ENCODE measurements at places on chromosomes 2 and 18.

GRCh38 chr2:72914589-72915319 lies 2.6 kb upstream of the EMX1 start:
- no peak for DNase-seq

- DNase-seq: no peak
These were observed 114.8 kb downstream of the PLB1 start for GRCh38 chr2:28610583-28611201.

- DNase-seq: no peak
These were observed 1029.9 kb upstream of the PIK3C3 start for GRCh38 chr18:40925071-40925541.

- DNase-seq: no peak
These were observed 39.9 kb downstream of the SCN7A start for GRCh38 chr2:166454006-166454595.

GRCh38 chr2:132420816-132421805 lies 4.5 kb downstream of the GPR39 start:
- DNase-seq: no peak

GRCh38 chr2:197080578-197081216 lies 154.2 kb upstream of the PGAP1 start:
- no peak for DNase-seq

DNA sequence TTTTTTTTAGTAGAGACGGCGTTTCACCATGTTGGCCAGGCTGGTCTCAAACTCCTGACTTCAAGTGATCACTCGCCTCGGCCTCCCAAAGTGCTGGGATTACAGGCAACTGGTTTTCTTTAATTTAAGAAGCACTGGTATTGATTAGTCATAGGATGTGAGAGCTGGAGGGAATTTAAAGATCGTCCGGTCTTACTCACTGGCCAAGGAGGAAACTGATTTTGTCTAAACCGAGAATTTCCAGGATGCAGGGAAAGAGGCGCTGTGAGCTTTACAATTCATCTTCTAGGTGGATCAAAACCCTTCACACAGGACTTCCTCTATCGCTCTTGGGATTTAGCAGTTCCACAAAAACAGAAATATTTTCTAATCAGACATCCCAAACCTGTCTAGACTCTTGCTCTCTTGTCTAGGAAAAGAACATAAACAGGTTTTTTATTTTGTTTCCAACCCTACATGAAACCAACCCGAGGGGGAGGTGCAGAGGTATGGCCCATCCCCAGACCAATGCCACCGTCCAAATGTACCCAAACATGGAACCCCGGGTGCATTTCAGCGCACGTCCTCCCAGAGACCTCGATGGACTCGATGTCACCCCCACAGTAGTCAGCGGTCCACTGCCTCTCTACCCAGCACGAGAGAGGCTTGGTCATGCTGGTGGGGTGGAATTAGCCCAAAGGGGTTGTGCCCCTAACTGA lies 12.5 kb upstream of the TUBB6 start:
- DNase-seq: no peak

GRCh38 chr2:16661936-16662839 lies 3.4 kb downstream of the CYRIA start:
- DNase-seq: no peak

DNA sequence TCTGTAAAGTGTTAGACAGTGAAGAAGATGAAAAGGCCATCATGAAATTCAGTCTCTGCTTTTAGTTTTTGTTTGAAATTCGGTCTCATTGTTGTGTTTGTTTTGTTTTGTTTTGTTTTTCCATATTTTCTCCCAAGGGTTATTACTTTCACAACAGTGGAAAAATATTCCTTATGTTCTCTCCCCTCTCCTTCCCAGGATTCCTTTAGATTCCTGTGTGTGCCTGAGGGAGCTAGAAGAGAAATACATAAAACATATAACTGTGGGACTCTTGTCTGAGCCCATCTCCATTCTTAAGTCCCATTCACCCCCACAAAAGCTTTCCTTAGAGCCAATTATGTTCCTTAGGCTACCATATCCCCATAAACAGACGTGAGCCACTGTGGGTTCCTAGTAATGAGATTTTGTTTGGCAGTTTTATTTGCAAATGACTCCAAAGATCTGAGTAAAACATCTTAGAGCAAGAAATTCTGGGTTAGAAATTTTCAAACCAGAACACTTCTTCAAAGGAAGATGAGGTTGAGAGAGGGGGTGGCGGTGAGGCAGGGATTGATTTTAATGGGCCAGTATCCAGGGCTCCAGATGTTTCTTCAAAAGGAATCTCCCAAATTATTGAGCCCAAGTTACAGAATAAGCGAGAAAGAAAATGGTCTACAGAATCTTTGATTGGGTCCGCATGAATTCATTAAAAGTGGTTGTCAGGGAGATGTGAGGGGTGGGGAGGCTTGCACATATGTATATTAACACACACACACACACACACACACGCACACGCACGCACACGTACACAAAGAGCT lies 157.8 kb upstream of the TNP1 start:
- DNase-seq: no peak

DNA sequence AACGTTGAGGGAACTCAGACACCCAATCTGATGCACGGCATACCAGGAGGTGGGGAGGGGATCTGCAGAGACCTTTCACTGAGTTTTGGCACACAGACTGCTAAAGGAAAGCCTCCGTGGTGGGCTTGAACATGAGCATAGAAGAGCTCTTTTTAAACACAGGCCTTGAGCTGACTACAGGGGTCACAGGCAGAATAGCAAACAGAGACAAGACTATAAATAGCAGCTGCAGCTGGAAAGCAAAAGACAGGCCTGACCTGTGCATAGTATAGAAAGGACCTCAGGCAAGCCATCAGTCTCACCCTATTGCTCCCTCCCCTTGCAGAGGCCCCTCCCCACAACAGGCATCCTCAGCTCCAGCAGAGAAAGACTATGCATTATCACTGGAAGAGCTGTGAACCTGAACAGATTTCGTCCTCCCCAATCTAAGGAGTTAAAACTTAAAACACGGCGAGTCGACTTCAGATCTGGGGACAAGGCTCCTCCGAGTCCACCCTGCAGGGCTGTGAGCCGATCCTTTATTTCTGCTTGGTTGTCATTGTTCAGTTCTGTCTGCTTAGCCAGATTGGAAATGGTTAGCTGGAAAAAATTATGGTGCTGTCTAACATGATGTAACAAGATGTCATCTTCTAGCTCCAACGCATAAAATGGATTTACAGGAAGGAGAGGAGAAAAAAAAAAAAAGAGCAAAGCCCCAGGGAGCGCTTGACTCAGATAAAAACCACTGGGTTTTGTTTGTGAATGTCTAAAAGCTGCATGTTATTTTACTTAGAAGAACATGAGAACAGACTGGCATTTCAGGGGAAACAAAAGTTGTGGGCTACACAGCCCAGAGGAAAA lies 25.2 kb upstream of the LCLAT1 start:
- DNase-seq: no peak

DNA sequence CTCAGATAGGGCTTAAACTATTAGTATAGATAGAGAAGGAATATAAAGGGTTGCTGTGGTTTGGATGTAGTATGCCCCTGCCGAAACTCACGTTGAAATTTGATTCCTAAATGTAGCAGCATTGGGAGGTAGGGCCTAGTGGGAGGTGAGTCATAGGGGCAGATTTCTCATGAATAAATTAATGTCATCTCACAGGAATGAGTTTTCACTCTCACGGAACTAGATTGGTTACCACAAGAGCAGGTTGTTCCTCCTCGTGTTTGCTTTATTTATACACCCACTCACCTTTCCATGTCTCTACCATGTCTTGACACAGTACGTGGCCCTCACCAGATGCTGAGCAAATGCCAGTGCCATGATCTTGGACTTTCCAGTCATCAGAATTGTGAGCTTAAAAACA lies 218.2 kb downstream of the RBM43 start:
- no peak for DNase-seq

Measured in cerebellar nuclear complex (tissue), 1 donor.